ENCODE measurements at places on chromosomes 2 and 18.

GRCh38 chr18:12679183-12679786 is 21.4 kb upstream of the SPIRE1 start:
- peak; percentile 19 for DNase-seq

DNA sequence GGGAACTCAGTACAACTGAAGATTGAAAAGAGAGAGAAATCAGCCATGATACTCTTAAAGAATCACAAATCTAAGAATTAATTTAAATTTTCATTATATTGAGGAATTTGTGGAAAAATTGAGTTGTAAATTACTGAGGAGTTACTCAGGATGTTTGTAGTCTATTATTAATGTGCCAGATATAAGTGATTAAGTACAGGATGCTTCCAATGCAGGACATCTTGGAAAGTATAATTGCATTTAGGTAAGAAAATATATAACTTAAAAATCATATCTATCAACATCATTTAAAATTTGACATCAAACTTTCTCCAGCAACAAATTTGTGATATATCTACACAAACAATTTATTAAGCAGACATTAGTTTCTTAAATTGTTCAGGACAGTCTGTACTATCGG is 1.3 kb downstream of the CALCRL start:
- DNase-seq = no peak

GRCh38 chr2:174985614-174986013 is 19.6 kb downstream of the CHN1 start:
- no peak for DNase-seq

GRCh38 chr2:26483957-26484565 is 6.1 kb upstream of the OTOF start:
- DNase-seq = no peak

- DNase-seq = no peak
Observed at GRCh38 chr2:70753902-70754301, 14.1 kb downstream of the ADD2 start.

DNA sequence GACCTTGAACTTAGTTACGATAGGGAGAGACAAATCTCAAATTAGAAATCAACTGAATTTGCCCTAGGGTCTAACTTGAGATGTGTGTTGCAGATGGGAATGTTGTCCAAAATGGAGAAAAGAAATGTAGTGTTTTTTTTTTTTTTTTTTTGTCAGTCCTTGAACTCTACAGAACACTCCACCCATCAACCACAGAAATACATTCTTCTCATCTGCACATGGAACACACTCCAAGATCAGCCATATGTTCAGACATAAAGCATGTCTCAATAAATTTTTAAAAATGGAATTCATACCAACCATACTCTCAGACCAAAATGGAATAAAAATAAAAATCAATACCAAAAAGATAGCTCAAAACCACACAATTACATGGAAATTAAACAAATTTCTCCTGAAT is 526.5 kb downstream of the FBXO15 start:
- DNase-seq = no peak
